ENCODE measurements at places on chromosomes 11 and 22.

DNA sequence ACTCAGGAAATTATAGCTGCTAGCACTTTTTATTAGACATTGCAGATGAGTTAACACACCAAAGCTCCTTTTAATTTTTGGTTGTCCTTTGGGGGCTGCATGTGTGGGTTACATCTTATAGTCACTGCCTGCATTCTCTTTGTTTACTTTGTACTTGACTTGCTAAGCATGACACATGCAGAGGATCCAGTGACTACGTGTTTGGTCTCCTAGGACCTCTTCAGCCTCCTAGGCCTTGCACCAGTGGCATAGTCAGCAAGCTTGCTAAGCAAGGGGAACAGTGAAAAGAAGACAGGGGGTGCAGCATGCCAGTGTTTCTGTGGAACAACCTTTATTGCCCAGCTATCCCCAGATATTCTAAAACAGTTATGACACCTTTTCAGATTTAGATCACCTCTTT lies 108.2 kb downstream of the PAX6 start:
- DNase-seq, result peak; percentile 19

- DNase-seq, result no peak
These were observed 827 bp downstream of the PHF21B start for GRCh38 chr22:45008751-45009605.

- DNase-seq, result peak; percentile 44
These were observed 2.5 kb downstream of the CELF1 start for GRCh38 chr11:47550288-47551047.

DNA sequence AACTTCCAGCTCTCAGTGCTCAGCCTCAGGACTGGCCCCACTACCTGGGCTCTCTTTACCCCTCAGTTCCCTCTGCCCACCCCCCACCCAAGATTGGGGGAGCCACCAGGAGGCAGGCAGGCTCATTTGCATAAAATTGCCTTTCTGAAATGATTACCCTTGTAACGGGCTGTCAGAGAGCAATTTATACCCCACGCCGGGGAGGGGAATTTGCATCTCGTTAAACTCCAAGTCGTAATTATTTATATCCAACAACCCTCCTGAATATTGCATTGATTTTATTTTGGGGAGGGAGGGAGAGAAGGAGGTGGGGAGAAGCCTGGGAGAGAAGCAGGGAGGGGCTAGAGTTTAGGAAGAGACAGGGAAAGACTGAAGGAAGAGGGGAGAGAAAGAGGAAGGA lies 8.3 kb downstream of the NRXN2 start:
- no peak for DNase-seq

DNA sequence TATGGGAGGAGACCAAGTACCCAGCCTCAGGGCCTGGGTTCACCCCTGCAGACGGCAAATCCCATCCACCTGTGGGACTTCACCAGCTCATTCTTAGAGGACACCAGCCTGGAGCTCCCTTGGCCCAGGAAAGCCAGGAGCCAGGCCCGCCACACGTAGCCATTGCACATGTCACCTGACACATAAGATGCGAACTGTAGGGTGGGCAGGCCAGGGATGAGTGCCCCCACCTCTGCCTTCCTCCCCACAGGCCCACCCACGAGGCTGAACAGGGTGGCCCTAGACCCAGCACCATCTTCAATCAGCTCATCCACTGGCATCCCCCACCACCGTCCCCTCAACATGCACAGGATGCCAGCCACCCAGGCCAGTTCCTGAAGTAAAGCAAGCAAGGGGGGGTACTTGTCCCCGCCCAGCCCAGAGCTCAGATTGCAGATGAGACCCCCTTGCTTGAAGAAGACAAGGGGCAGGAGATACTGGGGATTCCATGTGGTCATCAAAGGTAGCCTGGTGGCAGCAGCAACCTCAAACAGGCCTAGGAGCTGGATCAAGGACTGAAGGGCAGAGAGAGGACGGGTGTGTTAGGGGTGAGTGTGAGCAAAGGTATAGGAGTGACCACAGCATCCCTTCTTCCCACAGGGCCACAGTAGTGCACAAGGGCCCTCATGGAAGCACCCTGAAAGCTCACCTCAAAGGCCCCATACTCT lies 45.6 kb downstream of the IGLL5 start:
- DNase-seq, result no peak

DNA sequence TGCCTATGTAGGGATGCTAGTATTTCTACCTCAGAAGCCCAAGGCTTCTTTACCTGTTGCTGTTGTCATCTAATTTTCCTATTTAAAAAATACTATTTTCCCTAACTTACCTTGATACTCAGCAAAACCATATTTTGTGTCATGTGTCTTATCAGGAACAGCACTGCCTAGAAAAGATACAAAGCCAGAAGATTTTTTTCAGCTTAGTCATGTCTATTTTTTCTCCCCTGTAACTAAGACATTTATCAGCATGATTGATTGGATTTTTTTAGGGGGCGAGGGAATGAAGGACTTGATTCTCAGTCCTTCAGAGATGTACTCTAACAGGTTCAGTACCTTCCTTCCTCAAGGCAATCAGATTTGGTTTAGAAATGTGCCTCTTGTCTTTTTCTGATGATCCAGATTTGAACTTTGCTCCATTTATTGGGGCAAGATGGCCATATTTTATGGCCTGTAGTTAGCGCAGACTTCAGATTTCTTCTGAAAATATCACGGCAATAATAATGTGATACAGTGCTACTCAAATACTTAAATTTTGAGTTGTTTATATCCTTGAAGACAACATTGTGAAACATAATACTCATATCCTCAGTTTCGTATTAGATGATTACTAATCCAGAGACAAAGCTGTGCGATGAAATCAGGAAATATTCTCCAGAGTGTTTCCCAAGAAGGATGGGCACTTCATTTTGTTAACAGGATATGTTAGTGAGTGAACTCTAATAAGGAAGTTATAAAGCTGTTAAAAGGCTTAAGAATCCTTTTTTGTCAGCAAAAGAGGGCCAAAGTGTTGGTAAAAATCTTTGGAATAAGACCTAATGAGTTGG lies 3.8 kb upstream of the PIK3IP1 start:
- peak; percentile 62 for DNase-seq

GRCh38 chr22:46233231-46233630 lies 16.9 kb downstream of the CDPF1 start:
- DNase-seq, result peak; percentile 41

- no peak for DNase-seq
These were observed 227.4 kb downstream of the INSC start for GRCh38 chr11:15342163-15342562.

GRCh38 chr22:22691716-22692701 lies 47.6 kb downstream of the GGTLC2 start:
- peak; percentile 7 for DNase-seq

GRCh38 chr11:119625206-119625978 lies 103.6 kb downstream of the NECTIN1 start:
- DNase-seq, result peak; percentile 52

- DNase-seq, result no peak
These were observed 357.2 kb upstream of the NARS2 start for GRCh38 chr11:78931891-78932290.

- peak; percentile 53 for DNase-seq
These were observed 186.2 kb downstream of the SPON1 start for GRCh38 chr11:14148653-14149273.

DNA sequence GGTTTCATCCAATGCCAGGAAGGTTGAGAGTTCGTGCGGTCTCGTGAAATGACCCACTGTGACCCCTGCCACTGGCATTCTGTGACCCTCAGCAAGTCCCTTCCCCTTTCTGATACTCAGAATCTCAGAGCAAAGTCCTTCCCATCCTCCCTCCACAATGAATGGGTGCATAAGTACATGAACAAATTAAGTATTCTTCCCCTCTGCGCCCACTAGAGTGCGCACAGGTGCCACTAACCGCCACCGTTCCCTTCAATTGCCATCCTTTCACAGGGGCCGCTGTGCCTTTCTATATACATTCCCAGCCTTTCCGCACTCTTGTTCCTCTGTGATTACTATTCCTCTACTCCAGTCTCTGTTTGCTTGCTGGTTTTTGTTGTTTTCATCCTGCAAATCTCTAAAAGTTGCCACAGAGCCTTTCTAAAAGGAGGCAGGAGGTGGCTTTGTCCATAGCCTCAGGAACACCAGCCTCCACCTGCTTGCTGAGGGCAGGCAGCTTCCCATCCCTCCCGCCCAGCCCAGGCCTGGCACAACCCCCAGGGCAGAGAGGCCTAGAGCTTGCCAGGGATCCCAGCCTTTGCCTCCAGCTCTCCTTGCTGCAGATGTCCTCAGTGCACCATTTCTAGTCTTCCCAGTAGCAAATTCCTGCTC lies 6.7 kb upstream of the AP1B1 start:
- DNase-seq, result peak; percentile 70

DNA sequence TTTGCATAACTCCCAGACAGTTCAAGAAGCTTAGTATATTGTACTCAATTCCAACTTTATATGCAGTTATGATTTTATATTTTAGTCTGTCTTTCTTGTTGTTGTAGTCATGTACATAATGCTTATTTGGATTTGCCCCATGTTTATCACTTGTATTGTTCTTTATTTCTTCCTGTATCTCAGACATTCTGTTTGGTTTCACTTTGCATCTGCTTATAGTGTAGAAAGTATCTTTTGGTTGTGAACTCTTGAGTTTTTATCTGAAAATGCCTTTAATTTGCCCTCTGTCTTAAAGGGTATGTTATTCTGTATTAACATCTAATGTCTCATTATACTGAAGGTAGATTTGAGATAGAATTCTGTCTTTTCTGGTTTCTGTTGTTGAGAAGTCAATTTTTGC lies 275.4 kb downstream of the DYNC2H1 start:
- no peak for DNase-seq

DNA sequence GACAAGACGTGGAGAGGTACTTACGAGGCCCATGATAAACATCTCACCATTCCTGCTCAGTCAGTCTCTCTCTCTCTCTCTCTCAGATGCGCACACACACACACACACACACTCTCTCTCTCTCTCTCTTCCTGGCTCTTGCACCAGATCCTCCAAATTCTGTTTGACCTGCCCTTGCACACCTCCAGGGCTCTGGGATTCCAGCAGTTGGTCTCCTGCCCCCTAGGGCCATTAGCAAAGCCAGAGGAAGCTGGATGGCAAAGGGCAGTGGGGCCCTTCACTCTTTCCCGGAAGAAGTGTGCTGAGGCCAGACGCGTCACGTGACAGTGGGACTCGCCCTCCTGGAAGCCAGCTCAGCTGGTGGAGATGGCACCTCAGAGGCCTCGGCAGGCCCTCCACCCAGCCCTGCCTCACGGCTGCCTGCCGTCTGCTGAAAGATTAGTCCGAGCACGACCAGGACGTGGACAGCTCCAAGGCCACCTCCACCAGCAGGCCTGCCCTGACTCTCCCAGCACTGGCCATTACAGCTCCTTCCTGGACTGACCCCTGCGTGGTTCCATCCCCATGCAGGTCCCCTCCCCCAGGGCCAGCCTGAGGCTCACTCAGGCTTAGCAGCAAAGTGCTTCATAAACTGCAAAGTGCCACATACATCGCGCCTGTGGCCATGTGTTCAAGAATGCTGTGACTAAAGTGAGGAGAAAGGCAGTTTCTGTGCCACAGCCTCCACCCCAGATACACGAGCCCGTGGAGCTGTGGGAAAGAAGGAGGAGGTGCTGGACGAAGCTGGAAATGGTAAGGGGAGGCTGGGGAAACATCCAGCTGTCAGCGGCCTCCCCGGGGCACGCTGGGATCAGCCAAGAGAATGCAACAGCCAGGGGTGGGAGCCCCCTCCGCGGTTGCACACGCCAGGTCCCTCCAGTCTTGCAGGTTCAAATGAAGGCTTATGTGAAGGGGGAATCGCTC lies 3.7 kb downstream of the PDGFB start:
- peak; percentile 15 for DNase-seq

DNA sequence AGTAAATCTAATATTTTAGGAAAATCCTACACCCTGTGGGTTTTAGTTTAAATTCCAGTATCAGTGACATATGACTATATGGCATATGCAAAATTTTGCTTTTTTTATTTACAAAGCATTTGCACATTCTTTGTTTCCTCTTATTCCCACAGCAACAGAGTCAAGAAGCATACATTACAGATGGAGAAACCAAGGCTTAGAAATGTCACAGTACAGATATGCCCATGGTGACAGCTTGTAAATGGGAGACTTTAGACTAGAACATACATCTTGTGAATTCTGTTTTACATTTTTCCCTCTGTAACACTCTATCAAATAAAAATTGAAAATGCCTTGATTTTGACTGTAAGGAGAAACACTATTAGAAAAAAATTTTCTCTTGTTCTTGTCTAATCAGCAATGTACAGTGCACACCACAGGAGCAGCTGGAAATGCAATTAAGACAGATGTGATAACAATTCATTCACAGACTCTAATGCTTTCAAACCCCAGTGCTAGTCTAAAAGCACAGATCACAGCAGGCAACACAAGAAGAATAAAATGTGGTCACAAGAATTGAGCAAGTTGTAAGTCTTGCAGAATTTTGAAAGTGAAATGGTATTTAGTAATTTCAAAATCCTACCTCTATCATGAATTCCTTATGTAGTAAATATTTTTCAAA lies 375.9 kb downstream of the LUZP2 start:
- no peak for DNase-seq

- DNase-seq, result peak; percentile 14
These were observed 154.2 kb upstream of the TTC12 start for GRCh38 chr11:113159988-113160807.

DNA sequence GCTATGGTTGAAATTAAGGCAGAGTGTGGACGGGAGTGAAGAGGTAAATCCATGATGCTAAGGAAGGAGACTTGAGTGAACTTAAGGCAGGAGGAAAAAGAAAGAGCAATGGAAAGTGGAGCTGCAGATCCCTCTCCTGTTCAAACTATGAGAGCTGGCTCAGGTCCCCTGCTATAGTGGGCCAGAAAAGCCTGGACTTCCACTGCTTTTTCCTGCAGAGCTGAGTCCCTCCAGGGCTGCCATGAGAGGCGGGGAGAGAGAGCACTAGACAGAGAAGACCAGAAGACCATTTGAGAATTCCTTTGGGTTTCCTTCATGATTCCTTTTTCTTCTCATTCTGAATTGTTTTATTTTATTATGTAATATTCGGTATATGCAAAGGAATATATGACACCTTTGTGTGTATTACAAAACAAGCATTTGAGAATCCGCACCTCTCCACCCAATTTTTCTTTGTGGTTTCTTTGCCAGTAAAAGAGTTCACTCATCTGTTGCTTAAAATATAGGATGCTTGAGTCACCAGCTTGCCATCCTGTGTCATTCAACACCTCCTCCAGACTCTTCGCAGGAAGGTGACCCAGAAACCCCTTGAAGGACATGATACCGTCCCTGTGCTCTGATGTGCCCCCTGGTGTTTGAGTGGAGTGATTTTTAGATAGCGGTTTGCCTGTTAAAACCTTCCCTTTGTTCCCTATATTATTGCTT lies 24.4 kb downstream of the SREBF2 start:
- peak; percentile 64 for DNase-seq

GRCh38 chr11:10285148-10285802 lies 8.7 kb downstream of the SBF2 start:
- DNase-seq, result no peak

DNA sequence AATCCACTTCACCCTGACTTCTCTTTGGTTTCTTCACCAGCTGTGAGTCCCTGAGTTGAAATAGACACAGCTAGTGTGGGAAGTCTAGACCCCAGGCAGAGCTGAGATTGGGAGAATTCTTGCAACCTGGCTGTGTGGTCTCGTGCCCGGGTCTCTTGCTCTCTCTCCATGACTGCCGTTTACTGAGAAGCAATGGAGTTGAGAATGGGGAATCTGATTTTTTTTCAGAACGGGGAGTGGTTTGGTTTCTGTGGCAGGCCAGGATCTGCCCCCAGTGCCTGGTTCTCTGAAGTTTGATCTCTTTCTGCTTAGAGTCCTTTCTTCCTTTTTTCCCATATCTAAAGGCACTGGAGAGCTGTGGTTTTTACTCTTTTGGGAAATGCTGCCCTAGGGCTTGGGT lies 1.5 kb downstream of the SIDT2 start:
- peak; percentile 24 for DNase-seq

All from AG10803 (cell line).